ENCODE measurements at places on chromosomes 5 and 9.

GRCh38 chr9:6681957-6682501, 36.5 kb upstream of the GLDC start:
- DNase-seq, result no peak

GRCh38 chr9:120348951-120349429, 231.0 kb downstream of the CDK5RAP2 start:
- no peak for DNase-seq

DNA sequence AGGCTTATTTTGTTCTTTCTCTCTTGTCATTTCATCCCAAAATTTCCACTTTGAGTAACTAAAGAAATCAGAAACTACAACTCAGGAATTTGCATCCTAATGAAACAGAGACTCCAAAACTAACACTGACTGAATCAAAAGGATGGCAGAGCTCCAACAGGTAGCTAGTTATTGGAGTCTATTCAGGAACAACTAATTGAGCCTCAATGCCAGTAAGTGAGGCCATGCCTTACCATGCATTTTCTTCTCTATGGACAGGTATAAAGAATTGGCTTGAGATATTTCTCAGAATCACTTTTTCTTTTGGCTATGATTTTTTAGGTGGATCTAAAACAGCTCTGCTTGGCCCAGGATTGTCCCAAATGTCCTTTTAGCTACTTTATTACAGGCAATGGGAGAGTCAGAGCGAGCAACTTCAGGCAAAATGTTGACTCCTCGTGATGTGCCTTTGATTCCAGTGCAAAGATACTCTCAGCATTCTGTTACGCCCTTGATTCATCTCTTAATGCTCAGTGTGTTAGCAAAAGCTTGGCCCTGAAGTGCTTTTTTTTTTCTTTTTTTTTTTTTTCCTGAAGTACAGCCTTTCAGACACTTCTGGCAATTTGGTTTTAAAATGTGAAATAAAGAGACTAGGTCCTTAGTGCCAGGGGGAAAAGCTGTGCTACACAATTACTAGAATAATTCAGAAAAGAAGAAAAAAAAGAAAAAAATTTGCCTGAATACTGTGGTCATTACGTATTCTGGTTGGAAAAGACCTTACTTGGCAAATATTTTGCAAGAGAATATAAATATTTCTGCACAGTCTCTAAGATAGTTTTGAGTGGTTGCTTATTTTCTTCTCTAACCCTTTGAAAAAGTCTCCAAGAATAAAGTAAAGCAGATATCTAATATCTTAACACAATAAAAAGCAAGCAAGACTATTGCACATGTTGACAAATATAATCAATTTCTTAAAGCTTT, 423.7 kb downstream of the ANXA1 start:
- DNase-seq, result no peak

DNA sequence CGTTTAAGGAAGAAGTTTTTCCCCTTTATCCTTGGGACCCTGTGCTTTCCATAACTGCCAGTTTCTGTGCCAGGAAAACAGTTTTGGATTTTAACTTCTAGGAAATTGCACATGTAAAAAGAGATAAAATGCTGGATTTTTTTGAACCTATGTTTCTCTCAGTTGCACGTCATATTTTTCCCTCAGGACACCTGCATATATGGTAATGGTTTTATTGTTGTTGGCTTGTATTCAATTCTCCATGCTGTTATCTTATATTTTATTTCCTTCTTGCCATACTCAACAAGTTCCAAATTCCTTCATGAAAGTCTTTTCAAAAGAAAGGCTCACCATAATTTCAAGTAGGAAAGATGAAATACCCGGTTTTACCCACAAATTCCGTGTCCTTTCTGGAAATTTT, 7.9 kb upstream of the ADAMTSL1 start:
- no peak for DNase-seq

GRCh38 chr5:15566789-15567188, 66.8 kb downstream of the FBXL7 start:
- DNase-seq, result no peak

- DNase-seq, result no peak
These were observed 10.7 kb upstream of the CERCAM start for GRCh38 chr9:128409978-128410377.

DNA sequence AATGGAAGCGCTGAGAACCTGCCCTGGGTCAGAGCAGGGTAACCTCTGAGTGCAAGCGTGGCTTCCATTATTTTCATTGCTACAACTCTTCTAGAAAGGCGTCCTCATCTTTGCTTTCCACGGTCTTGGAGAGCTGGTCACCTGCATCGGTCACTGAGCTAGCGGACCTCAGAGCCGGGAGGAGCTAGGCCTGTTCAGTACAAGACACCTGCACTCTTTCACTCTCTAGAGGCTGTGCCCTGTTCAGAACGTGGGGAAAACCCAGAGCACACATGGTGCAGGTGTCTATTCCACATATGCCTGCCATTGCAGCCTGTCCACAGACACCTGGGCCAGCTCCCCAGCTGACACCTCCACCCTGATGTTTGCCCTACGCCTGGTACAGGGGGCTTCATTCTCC, 147.8 kb upstream of the IRX2 start:
- DNase-seq, result no peak
